Peyer's patch (tissue), 4 donors: ENCODE measurements at places on chromosomes 7 and 10.
A peak's percentile ranks its signal among the peaks of the same experiment; 100 is the strongest.

DNA sequence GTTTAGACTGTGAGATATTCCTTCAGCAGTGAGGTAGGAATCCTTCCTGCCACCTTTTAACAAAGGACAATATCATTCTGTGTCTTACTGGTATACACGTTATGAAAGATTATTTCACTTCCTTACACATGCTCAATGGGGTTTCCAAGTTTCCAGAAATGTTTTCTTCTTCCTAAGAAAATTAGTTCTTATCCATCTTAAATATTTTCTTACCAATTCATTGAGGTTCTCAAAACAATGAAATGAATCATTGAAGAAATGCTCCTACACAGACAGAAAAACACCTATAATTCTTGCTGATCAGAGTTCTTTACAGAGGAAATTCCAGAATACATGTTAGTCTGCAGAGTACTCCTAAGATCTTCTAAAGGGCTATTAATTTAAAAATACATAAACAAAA is 51.4 kb upstream of the SEC61G start:
- DNase-seq: no peak

DNA sequence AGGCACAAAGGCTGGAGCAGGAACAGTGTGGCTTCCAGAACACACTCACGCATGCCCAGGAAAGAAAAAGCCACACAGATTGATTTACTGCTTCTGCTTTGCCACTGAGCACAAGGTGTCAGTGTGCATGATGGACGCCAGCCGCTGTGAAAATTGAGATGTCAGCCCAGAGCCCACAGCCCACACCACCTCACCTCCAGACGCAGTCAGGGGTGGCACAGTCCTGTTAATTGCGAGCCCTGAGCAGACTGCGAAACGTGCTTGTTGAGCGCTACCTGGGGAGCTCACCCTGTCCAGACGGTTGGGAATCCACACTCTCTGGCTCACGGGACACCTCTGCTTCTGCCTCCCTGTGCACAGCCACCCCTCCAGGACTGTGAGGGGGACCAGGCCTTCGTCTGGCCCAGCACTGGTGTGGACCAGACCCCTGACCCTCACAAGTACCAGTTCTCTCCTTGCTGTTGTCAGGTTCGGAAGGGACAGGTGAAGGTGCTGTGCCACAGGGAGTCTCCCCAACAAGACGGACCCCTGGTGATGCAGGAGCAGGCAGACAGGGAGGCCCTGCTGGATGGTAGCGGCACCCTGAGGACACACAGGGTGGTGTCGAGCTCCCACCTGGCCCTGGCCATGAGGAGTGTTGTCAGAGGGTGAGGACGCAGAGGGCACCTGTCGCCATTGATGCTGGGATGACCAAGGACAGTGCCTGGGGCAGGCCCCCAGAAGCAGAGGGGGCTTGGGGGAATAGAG is 15.3 kb downstream of the RASGEF1A start:
- DNase-seq: peak; percentile 40

DNA sequence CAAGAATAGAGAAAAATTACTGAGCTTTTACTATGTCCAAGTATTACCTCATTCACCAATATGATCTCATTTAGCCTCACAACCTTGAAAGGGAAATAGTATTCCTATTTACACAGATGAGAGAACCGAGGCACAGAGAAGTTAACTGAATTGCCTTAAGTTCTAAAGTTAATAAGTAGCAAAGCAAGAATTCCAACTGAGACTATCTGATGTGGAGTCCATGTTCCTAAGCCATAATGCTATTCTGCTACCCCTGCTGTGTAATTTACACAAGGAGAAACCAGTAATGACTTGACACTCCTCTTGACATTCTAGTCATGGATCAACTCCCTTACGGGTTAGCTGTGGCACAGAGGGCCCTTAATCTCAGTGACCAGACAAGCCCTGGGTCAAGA is 60.7 kb downstream of the ABCB4 start:
- DNase-seq: no peak

DNA sequence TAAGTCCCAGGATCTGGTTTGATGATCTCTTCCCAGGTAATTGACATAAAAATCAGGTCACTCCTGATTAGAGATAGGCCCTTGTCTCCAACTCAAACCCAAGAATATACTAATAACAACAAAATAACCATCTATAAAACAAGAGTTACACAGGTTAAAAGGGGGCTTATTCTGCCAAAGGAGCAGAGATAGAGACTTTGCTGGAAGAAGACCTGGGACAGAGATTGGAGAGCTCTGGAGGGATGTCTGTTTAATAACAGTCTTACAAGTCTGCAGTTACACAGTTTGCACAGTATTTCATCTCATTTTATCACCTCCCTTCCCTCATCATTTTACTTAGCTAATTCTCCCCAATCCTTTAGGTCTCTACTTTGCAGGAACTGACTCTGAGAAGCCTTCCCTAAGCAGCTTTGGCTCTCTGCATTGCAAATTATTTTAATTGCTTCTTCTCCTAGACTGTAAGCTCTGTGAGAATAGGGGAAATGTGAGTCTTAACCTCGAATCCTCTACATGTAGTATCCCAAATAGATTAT is 3.7 kb upstream of the ZNF438 start:
- no peak for DNase-seq

DNA sequence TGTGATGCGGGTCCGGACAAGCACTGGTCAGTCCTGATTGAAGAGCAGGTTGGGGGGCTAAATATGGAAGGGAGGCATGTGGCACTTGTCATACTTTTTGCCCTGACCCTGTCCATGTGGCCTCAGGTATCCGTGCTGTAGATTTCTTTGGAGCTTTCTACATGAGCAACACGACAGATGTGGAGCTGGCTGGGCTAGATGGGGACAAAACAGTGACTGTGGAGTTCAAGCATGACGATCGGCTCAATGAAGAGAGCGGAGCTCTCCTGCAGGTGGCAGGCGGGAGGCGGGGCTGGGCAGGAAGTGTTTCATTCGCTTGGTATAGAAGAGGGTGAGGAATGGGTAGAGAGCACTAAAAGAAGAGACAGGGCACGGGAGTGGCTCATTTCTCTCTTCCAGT is 13.0 kb upstream of the CHCHD1 start:
- DNase-seq: peak; percentile 76

DNA sequence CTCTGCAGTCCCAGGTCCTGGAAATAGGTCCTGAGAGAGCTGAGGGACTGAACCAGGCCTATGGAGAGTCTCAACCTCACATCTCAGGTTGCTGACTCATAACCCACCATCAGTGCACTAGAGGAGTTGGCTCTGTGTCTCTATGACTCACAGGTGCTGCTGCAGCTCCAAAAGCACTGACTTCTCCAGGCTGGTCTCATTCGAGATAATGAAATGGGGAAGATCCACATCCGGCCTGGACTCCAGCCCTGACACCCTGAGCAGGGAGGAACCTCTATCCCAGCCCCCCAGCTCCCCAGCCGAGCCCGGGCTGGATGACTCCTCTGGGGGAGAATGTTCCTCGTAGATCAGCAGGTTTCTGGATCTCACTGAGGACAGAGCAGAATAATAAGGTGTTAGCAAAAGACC is 35.5 kb upstream of the DGKI start:
- no peak for DNase-seq

GRCh38 chr7:43791-44540 is 148.4 kb upstream of the FAM20C start:
- peak; percentile 34 for DNase-seq

DNA sequence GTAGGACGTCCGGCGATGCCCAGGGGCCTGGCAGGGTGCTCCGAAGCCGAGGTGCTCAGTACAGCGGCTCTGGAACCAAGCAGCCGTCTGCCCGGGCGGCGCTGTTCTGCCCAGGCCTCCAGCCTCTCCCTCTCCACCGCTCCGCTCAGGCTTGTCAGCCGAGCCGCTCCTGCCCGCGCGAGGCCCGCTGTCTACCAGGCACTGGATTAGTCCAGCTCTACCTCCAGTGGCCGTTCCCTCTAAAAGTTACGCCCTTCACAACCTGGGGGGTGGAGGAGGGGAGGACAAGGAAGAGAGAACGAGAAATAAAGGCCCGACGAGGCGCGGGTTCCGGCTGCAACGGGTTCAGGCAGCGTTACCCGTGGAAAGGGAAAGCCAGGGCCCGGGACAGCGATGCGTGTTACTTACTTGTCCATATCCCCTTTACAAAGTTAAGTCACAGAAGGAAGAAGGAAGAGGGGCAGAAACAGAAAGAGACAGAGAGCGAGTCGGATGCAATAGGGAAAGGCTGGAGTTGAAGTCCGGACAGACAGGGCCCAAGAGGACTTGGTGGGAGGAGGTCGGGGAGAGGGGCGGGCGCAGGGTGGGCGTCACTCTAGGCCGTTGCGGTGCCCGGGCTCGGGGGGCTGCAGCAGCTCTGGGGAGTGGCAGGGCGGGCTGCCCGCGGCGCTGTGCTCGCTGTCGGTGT is 2.8 kb downstream of the SP8 start:
- DNase-seq: peak; percentile 70

DNA sequence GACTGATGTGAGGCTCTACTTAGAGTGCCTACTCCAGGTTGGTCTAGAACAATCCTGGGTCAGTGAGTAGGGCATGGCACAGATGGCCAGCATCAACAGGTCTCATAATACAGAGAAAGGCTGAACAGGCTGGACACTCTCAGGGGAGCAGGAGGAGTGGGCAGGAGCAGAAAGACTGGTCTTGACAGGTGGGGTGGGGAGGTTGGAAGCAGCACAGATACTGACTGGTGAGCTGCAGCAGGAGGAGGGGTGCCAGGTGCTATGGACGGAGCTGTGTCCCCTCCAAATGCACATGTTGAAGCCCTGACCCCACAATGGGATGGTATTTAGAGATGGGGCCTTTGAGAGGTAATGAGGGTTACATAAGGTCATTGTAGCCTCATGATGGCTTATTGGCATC is 190.4 kb upstream of the PLXNA4 start:
- DNase-seq: no peak

DNA sequence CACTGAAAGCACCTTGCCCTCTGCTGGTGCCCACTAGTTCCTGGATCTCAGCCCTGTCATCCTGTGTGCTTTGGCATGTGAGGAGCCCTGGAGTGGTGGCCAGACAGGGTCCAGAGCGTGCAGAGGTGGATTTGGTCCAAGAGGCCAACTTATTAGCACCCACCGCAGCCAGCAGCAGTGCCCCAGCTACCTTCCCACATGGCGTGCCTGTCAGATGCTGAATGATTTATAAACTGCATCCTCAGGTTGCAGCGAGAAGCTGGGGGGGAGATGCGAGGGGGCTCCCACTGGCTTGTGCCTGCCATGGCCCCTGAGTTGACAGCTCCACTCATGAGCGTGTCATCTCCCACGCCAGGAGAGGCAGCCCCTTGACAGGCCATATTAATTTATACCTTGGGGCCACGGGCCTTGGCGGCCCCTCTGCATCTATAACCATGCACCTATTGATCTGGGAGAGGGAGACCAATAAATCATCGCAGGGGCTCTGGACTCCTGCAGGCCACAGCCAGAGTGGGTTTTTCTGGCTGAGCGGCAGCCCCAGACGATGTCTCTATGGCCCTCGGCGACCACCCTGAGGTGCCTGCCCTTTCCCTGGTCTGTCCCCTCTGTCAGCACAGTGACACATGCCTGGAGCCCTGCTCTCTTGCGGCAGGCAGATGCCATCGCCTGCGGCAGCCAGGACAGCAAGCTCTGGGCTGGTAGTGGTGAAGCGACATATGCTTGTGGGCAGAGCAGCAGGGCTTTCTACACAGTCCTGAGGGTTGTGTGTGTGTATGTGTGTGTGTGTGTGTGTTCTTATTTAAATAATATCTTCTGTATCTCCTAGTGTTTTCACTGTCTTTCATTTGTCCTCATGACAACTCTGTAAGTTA is 120.8 kb downstream of the CDH23 start:
- DNase-seq: no peak

- DNase-seq: no peak
Observed at GRCh38 chr7:1292972-1293830, 60.5 kb downstream of the UNCX start.

DNA sequence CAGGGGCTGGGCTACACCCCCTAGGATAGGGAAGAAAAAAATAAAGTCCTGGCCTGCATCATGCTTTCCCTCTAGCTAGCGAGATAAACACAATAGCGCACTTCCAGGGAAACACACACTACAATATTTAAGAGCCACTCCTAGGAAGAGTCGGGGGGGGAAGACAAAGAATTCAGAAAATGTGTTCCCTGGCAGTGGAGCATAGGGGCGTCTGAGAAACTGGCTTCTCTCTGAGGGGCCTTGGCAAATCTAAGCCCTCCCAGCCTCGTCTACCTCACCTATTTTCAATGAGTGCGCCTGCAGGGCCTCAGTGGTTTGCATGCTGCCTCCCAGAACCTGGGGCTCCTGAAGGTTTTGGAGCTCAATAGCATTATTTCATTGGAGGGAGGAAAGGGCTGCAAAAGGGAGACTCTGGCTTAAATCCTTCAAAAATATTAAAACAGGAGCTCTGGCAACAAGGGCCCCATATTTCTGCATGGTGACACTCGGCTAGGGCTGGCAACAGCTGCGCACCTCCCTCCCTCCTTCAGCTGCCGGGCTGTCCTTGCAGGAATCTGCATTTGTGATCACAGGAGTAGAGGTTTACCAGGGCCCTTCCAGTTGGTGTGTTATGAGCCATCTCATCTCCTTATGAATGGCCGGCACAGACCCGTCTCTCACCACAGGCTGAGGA is 10.8 kb downstream of the ANXA11 start:
- no peak for DNase-seq

- DNase-seq: no peak
Observed at GRCh38 chr7:155756322-155756721, 55.9 kb downstream of the SHH start.

DNA sequence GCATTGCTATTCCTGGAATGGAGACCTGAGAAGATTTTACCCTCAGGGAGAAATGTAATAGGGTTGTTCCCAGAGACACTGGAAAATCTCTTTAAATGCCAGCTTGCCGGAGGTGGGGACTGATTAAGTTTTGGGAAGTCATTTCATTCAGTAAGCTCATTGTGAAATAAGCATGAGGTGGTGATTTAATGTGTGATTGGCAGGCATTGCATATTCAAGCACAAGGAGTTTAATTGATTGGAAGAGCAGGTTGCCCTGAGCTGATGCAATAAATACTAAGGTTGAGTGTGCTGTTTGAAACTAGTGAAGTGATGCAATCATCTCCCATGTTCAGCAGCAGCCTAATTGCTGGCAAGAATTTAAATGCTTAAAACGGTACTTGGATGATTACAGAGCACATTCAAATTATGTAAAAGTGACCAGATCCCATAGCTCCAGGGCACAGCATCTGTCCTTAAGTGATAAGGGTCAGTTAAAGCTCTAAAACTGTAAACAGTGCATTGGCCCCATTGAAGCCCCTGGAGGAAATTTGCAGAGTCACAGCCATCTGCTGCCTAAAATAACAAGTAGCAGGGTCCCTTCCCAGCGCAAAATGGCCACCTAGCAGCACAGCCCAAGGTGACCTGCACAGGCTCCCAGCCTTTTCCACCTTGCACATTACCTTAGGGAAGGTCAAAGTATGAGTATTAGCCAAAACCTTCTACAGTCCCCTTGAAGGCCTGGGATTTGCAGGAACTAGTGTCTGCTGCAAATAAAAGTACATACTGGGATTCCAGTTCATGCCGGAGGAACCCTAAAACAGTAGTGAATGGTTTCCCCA is 92.1 kb downstream of the CCDC71L start:
- no peak for DNase-seq

DNA sequence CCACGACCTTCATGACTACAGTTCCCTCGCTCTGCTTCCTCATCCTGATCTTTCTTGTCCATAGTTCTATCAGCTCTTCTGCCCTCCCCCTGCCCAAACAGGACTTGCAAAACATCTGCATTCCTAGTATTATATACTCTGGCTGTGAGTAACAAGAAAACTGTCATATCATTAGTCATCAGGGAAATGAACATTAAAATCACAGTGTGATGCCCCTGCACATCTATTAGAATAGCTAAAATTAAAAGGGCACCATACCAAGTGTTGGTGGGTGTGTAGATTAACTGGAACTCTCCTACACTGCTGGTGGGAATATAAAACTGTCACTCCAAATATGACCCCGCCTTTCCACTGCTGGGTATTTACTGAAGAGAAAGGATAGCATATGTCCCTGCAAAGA is 141.8 kb downstream of the C7orf25 start:
- no peak for DNase-seq
